ENCODE measurements at places on chromosomes 3 and 15.

- DNase-seq: no peak
These were observed 1.5 kb downstream of the CIB1 start for GRCh38 chr15:90232196-90232595.

DNA sequence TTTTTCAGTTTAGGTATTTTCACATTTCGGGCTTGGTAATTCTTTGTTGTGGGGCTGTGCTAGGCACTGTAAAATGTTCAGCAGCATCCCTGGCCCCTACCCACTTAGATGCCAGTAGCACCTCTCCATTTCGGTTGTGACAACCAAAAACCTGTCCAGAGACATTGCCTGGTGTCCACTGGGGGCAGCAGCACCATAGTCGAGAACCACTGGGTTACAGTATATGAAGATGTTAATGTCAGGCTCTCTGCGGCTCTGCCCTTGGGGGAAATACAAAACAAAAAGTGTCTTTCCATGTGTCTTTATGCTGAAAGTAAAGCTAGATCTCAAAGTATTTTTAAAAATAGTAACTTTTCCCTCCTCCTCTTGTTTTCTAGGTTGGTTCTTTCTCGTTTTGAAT lies 177.2 kb downstream of the ITPR1 start:
- DNase-seq: no peak

- no peak for DNase-seq
These were observed 164.7 kb downstream of the CTNNB1 start for GRCh38 chr3:41363830-41364523.

DNA sequence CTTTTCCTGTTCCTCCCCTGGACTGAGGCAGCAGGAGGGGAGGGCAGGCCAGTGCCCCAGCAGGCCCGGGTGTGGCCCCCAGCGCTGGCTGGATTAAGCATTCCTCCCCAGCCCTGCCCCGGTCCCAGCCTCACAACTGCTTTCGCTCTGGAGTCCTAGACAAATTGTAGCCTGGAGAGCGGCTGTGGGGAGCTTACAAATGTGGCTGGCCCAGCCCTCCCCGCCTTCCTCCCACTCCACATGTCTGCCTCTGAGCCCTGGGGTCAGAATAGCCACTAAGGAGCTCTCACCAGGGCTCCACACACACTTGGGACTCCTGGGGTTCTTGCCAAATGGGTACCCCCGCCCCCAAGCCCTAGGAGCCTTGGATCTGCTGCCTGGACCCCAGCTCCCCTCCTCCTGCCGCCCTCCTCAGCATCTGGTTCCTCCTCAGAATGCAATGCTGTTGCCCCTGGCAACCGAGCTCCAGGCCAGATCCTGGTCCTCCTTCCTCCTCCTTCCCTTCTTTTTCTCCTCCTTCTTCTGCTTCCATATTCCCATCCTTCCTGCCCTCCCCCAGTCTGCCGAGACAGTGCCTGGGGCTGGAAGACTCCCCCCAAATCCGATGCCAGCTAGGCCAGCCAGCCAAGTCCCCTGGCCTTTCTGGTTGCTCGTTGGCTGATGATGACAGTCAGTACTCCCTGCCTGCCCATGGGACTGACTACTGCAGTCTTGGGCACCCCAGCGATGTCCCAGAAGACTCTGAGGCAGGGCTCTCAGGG lies 91.1 kb downstream of the LINGO1 start:
- DNase-seq: no peak

DNA sequence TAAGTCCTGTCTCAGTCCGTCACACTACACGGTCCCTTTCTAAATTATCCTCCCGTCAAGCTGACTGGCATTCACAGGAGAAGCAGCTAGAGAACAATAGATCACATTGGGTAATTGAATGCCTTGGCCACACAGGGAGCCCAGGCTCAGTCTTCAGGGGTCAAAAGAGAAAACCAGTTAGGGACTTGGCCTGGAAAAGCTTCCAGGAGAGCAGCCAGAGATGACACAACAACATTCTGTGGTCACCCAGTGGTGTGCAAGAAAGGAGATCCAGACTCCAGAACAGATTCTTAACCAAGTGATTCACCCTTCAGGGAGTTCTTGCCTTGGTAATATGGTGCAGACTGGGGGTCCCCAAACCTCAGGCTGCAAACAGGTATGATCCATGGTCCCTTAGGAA lies 15.9 kb downstream of the ARHGAP31 start:
- peak; percentile 96 for DNase-seq

- DNase-seq: no peak
These were observed 16.8 kb upstream of the CHD2 start for GRCh38 chr15:92883163-92883875.

DNA sequence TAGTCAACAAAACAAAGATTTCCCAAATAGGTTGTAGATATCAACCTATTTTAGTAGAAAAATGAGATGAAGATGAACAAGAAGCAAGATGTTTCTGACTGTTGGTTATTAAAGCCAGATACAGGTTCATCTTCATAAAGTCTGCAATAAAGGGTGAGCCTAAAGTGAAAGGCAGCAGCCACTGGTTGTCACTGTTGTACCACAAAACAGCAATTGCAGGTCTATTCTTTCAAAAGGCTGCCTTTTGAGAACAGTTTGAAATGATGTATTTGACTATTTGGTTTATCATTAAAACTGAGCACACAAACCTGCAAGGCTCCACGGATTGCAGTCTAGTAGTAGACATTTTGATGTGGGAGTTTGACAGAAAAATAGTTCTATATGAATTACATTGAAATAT lies 543.4 kb downstream of the GBE1 start:
- no peak for DNase-seq

DNA sequence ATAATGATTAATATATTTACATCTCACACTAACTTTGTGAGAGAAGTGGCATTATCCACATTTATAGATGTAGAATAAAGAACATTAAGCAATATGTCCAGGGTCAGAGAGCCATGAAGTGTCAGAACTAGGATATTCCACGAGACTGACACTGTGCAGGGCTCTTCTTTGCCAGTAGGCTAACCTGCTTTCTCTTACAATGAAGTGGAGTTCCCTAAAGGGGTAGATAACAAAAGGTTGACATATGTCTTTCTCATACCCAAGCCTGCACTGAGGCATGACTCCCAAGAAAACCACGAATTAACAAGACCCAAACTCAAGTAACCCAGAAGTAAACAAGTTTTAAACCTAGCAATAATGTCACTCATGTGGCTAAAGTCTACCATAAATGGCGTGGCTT lies 191.5 kb upstream of the SLC2A2 start:
- DNase-seq: no peak

DNA sequence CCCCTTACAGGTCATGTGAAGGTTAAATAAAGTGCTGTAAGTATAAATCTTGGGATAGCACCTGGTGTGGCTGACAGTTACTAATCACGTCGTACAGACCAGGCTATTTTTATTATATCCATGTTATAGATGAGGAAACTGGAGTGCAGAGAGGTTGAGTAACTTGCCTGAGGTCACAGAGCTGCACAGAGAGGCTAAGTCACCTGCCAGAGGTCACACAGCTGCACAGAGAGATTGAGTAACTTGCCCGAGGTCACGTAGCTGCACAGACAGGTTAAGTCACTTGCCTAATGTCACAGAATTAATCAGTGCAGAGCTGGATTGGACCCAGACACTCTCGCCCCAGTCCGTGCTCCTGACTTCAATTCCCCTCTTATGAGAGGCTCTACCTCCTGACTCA lies 171.5 kb downstream of the NUP210 start:
- DNase-seq: no peak

DNA sequence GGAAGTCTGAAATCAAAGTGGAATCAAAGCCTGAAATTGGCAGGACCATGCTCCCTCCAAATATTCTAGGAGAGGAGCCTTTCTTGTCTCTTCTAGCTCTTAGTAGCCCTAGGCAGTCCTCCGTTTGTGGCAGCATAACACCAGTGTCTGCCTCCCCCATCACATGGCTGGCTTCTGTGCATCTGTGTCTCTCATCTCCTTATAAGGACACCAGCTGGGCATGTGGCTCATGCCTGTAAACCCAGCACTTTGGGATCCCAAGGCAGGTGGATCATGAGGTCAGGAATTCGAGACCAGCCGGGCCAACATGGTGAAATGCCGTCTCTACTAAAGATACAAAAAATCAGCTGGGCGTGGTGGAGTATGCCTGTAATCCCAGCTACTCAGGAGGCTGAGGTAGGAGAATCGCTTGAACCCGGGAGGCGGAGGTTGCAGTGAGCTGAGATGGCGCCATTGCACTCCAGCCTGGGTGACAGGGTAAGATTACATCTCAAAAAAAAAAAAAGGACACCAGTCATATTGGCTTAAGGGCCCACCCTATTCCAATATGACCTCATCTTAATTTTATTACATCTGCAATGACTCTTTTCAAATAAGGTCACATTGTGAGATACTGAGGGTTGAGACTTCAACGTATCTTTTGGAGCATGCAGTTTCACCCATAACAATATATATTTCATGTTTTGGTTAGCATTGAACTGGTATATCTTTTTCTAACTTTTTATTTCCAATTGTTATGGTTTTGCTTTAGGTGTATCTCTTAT lies 148.0 kb upstream of the TPM1 start:
- no peak for DNase-seq

GRCh38 chr15:43186003-43186353 lies 775 bp downstream of the CCNDBP1 start:
- no peak for DNase-seq

DNA sequence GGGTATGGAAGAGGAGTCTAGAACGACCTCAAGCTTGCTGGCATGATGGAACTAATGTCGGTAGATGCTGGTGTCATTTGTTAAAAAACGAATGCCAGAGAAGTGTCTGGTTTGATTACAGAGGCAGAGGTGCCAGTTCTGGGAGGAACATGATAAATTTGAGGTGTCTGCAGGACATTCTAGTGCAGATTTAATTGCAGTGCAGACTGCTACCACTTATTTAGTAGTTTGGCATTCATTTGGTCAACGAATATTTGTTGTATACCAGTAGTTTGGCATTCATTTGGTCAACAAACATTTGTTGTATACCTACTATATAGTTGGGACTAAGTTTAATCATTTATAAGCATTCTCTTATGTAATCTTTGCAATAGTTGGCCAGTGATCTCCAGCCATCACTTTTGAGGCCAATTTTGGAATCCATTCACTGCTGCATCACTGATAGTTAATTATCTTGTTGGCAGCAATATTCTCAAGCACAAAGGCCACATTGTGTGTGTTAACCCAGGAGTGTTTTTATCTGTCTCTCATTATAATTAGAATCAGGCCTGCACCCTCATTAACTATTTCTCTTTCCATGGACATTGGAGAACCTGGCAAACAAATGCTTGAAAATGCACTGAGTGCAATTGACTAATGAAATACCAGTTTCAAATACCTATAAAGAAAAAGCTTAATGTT lies 19.5 kb upstream of the TGFBR2 start:
- no peak for DNase-seq

DNA sequence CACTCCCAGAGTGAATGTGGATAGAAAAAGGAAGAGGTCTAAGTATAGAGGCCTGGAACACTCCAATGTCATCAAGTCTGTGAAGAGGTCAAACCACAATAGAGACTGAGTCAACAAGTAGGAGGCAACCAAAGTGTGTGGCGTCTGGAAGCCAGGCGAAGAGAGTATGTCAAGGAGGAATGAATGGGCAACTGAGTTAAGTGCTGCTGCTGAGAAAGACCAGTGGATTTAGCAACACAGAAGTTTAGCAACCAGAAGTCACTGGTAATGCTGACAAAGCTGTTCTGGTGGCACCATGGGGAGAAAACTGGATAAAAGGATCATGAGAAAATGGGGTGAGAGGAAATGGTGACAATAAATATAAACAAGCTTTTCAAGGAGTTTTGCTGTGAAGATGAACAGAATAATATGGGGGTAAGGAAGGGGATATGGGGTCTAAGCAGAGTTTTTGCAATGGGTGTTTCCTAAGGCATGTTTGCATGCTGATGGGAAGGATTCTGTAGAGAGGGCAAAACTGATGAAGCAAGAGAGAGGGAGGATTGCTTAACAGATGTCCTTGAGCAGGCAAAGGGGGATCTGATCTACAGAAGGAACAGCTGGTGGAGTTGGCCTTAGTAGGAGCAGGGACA lies 38.4 kb downstream of the PCOLCE2 start:
- DNase-seq: peak; percentile 77

DNA sequence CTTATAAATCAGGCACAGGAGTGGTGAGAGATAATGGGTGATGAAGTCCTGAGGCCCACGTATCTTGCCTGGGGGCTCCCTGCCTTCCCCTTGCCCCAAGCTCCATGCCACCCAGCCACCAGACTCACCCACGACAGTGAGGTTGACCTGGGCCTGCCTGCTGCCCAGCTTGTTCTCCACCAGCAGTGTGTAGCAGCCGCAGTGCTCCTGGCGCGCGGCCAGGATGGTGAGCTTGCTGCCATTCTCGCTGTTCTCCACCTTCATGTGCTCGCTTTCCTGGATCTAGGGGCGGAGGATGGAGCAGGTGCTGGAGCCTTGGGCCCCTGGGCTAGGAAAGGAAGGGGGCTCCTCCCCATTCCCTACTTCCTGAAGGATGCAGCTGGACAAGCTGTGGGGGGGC lies 79.1 kb upstream of the HACD2 start:
- no peak for DNase-seq

GRCh38 chr3:149215515-149215914 lies 6.1 kb downstream of the CP start:
- DNase-seq: no peak

GRCh38 chr3:1955750-1956149 lies 142.9 kb upstream of the CNTN4 start:
- no peak for DNase-seq

GRCh38 chr3:178754852-178755510 lies 218.7 kb downstream of the KCNMB2 start:
- no peak for DNase-seq

Data from AG04449 (cell line).